A375 (cell line): ENCODE measurements at places on chromosomes 6 and 20. TPM values are rescaled to one million over a fixed set of nuclear protein-coding genes. Genes with fewer than 3 reads are reported as not detected.

The LKAAEAR1 gene
- total RNA-seq: 0.94 and 0.98 TPM in 2 replicates

The LY6G6C gene
- not detected in 2 replicates for total RNA-seq

The SRMS gene
- not detected in 2 replicates for total RNA-seq

The UQCC2 gene
- 41.8 and 49.2 TPM in 2 replicates for total RNA-seq

The ALDH8A1 gene
- total RNA-seq: 0.88 TPM in 1 of 2 replicates, not detected in the other

The MACROD2 gene
- total RNA-seq: 1.9 and 2.6 TPM in 2 replicates

The ZC3H12D gene
- total RNA-seq: 0.08 and 0.16 TPM in 2 replicates

The FNDC1 gene
- not detected in 2 replicates for total RNA-seq

The TRAPPC3L gene
- total RNA-seq: not detected in 2 replicates

The LMBRD1 gene
- 6.1 and 8.6 TPM in 2 replicates for total RNA-seq
